Hindlimb muscle (tissue), 1 donor: ENCODE measurements at places on chromosomes 5 and 9. TPM values are rescaled to one million over a fixed set of nuclear protein-coding genes. Genes with fewer than 3 reads are reported as not detected.
A peak's percentile ranks its signal among the peaks of the same experiment; 100 is the strongest.

DNA sequence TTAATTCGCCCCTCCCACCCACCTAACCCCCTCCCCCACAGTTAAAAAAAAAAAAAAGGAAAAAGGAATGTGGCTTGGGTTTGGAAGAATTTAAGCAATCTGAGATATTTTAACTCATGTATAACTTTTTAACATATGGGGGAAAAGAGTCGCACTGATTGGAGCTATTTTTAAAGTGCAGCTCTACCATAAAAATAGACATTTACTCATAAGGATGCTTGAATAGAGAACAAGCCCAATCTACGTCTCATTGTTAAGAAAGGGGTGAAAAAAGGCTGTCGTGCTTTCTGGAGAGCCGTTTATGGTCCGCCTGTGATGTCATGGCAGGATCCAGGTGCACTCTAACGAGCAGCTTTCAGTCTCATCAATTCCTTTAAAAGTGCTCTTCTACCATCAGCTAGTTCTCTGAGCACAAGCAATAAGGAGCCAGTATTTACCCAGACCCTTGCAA is 142.4 kb downstream of the ELAVL2 start:
- no peak for DNase-seq

- no peak for DNase-seq
Measured at GRCh38 chr9:76657265-76657664, 107.0 kb upstream of the PCA3 start.

DNA sequence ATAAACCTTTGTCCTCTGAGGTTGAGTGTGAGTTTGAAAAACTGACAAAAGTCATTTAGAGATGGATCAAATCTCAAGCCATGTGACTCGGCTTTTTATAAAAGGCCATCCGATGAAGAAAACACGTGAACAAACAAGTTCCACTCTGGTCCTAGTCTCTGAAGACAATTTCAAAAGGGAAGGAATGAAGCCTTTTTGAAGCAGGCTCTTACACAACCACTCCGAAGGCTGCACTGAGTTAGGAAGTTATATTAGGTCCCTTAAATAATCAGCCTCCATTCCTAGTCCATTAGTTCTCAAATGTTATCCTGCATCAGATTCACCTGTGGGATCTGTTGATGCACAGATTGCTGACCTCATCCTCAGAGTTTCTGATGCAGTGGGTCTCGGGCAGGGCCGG is 166.6 kb upstream of the HMHB1 start:
- DNase-seq: no peak

- DNase-seq: peak; percentile 18
Measured at GRCh38 chr5:126403876-126404275, 19.3 kb upstream of the GRAMD2B start.

DNA sequence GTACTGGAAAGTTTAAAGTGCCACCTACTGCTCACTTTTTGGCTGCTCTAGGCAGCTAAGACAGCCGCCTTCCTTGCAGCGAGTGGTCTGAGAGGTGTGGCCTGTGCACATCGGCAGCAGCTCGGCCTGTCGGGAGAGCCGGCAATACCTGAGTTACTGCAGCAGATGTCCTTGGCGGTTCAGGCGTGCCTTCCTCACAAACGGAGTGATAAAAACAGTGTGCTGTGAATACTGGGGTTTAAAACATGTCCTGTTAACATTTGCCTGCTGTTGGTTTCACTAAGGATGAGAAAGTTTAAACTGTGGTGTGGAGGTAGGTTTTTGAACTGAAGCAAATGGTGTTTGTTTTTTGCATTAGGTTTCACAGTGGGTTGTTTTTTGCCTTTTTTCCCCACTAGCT is 12.9 kb downstream of the TRAF2 start:
- DNase-seq: no peak

Gene PCDHA5
- not detected for polyA plus RNA-seq

Gene COL23A1
- 1.8 TPM for polyA plus RNA-seq

Gene DOCK2
- 5.0 TPM for polyA plus RNA-seq
